ENCODE measurements at places on chromosomes 2 and 18.

GRCh38 chr2:165667375-165667774 is 126.7 kb downstream of the GALNT3 start:
- no peak for DNase-seq

DNA sequence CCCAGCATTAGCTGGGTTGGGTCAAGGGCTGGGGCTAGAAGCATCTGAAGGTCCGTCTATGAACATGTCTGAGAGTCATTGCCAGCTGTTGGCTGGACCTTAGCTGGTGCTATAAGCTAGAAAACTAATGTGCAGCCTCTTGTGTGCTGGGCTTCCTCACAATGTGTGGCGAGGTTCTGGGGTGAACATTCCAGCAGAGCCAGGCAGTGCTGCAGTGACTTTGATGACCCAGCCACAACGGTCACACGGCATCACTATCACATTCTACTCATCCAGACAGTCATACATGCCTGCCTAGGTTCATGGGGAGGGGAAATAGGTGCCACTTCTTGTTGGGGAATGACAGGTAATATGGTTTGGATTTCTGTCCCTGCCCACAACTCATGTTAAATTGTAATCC is 260.5 kb downstream of the CYP26B1 start:
- DNase-seq: no peak

DNA sequence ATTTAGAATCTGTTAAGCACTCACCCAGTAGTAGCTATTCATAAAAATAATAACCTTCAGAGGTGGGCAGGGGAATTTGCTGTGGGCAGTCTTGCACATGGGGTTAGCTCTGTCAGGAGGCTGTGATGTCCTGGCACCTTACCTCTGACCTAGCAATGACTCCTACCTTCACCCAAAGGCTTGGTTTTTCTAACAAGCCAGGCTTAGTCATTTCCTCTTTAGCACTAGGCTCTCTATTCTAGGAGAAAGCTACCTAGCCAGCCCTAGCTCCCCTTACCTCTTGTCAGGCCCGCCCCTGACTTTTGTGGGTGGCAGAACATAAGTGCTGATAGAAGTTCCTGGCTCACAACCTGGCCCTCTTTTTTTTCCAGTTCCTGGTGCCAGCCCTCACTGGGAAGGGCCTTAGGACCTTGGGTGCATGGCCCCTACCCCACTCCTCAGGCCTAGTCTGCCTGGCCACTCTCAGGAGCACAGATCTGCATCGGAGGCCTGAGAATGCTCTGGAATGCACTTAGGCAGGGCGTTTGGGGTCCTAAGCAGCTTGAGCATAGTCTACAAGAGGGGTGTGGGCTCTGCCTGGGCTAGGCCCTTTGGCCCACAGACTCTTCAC is 17.7 kb downstream of the CPLX4 start:
- peak; percentile 1 for DNase-seq

- no peak for DNase-seq
Observed at GRCh38 chr2:128410035-128410757, 91.5 kb upstream of the HS6ST1 start.

Data from activated naive CD8-positive, alpha-beta T cell treated with anti-CD3 and anti-CD28 coated beads for 36 hours (primary cell).